Astrocyte of the cerebellum (primary cell): ENCODE measurements at places on chromosomes 5 and 9.

DNA sequence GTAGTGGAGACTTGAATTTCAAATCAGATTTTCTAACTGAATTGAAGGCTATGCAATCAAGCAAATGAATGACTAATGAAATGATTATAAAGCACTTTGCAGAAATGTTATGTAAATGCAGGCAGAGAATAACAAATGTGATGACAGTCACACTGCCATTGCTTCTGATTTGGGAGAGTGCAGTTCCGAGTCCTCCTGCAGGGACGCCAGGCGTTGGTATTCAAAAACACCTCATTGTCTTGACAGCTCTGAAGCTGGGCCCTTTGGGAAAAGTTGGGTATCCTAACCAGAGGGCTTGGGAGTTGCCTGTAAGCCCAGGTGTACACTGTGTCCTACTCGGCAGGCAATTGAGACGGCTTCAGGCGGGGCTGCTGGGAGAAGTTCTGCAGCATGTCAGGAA, 57.9 kb downstream of the C5orf15 start:
- DNase-seq: no peak

GRCh38 chr5:126998201-126998631, 32.1 kb downstream of the MARCHF3 start:
- DNase-seq: peak; percentile 52

- no peak for DNase-seq
Observed at GRCh38 chr9:73219985-73220626, 68.4 kb downstream of the ANXA1 start.

DNA sequence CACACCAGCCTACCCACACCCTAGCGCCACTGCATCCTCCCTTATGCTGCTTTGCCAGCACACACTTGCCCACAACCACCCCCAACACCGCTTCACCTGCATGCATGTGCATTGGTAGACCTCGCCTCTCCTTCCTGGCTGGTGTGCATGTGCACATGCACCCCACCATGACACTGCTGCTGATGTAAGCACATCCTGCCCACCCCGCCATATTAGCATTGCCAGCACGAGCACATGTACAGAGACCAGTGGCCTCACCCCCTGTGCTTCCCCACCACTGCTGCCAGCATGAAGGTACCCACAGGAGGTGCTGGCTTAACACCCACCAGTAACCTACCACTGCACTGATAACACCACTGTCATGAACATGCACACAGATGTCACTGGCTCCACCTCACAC, 218.2 kb downstream of the SLCO4C1 start:
- DNase-seq: no peak

DNA sequence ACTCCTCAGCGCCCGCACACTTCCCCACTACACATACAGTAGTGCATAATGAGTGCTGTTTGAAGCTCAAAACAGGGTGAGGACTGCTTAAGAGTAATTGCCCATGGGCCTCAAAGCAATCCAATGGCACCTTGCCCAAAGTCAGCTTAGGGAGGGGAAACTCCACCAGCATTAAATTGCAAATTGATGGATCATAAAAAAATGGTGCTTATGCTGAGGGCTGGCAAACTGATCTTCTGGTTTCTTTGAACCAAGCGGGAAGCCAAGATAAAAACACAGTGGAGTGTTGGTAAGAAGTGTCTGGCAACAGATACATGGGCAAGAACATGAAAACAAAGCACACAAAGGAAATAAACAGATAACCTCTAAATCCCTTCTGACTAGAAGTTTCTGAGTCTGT, 28.0 kb downstream of the TLE1 start:
- peak; percentile 23 for DNase-seq

DNA sequence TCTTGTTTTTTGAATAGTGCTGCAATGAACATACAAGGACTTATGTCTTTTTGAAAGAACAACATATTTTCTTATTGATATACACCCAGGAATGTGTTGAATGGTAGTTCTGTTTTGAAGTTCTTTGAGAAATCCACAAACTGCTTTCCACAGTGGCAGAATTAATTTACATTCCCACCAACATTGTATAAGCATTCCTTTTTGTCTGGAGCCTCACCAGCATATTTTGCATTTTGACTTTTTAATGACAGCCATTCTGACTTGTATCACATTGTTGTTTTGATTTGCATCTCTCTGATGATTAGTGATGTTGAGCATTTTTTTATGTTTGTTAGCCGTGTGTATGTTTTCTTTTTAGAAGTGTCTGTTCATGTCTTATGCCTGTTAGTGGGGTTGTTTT, 524.9 kb downstream of the SEMA5A start:
- no peak for DNase-seq

DNA sequence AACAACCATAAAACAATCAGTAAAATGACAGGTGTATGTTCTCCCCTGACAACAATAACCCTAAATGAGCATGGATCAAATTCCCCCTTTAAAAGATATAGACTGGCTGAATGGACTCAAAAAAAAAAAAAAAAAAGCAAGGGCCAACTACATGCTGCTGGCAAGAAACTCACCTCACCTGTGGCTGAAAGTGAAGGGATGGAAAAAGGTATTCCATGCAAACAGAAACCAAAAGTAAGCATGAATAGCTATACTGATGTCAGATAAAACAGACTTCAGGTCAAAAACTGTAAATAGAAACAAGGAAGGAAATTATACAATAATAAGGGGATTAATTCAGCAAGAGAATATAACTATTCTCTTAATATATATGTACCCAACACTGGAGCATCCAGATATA, 54.2 kb upstream of the SSBP2 start:
- DNase-seq: no peak

GRCh38 chr5:17796757-17797396, 162.6 kb downstream of the TAF11L14 start:
- DNase-seq: peak; percentile 23

DNA sequence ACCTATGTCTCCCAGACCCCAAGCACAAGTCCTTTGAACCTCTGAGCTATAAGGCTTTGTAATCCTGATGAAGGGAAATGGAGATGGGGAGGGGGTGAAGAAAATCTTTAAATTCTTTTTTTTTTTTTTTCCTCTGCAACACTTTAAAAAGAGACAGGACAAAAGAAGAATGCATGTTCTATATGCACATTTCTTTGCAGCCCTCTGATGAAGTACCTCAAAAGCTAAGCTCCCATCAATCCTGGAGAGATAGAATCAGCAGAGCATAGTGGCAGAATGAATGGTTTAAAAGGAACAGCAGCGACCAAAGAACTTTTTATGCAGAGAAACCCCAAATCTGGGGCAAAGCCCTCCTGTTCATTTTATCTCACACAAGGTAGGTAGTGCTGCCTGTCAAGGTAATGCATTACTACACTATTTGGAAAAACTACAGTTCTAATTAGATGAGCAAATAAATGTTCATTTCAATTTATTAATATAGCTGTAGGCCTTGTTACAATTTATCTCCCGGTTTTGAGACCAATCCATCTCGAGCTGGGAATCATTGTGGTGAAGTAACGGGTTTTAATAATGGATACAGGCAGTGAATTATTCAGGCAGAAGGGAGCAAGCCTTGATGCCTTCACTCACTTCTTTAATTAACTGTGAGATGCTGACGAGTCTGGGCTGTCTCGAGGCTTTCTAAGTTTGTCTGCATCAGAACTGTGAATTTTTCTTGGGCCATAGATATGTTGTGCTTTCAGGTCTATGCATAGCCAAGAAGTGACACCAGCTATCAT, 173.5 kb upstream of the ZNF608 start:
- no peak for DNase-seq

- DNase-seq: no peak
Observed at GRCh38 chr5:181001947-181002346, 13.3 kb downstream of the BTNL3 start.

DNA sequence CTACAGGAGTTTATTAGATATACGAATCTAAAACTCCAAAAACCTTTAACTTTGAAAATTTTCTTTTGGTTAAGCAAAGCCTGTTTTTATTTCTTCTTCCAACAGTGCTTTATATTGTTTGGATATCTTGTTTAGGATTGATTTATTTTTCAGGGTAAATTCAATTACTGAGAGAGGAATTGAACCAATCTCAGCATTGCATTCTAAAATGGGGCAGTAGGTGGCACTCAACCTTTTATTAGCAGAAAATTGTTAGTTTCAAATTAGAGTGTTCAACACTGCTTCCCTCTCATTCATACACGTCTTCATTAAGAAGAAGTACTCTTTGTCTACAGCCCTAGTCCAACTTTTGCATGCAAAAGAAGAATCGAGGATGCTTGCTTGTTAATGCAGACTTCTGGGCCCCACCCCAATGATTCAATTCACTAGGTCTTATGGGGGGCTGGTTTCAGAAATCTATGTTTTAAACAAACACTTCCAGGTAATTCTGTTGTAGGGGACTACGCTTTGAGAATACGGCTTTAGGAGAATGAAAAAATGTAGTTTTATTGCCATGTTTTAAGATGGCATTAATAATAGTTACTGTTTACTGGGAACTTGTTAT, 26.6 kb downstream of the MRPL22 start:
- no peak for DNase-seq

DNA sequence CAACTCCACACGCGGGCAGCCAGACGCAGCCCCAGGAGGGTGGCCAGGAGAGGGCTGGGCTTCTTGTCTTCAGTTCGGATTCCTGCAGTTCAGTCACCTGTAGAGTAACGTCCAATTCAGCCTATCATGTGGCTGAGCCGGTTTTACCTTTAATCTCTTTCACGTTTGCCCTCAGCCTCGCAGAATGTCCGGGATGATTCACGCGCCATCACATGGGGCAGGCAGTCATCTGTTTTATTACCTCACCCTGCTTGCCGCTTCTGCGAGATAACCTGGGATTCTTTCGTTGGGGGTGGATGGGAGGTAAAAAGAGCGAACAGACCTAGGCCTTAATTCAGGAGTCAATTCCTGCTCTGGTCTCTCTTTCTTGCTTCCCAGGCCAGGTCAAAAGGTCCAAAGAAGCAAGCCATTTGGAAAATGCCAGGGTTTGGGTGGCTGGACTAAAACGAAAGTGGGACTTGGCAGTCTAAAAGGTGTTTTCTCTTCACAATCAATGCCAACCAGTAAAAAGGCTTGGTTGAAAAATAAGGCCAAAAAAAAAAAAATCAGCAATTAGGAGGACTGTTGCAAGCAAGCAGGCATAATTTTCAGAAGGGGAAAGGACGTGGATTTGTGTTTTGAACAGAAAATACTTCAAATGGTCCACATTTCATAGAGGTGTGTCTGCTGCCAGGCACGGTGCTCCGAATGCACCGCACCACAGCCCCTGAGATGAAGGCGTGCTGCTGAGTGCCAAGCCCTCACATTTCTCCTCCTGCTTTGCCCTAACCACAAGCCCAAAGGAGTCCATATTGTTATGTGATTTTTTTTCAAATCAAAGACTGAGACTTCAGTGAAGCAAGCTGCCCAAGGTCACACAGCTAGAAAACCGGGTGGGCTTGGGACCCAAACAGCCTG, 2.8 kb upstream of the WWC1 start:
- no peak for DNase-seq

- DNase-seq: no peak
Observed at GRCh38 chr9:22383718-22384117, 62.9 kb upstream of the DMRTA1 start.

DNA sequence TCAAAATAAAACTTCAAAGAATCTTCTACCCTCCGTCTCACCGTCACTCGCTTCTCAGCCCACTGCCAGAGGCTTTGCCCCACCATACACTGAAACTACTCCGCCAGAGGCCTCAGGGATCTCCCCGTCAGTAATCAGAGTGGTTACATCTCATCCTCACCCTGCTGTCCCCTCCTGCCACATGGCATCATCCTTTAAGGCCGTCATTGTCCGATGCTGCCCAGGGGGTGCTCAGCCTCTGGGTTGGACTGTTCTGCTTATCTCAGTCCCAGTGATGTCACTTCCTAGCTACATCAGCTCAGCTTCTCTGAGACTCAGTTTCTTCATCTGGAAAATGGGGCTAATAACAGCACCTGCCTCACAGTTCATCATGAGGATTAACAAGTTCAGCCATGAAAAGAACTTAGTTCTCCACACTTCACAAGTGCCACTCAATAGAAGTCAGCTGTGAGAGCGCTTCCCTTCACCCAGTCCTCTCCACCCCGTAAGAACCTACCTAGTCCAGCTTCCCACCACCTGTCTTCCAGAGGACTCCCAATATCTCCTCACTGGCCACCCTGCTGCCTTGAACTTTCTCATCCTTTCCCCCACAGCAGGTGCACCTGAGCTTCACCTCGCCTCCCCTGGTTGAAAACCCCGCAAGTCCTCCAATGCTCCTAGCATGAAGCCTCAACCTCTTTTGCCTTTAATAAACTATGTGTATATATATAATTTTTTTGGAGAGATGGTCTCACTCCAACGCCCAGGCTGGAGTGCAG, 2.8 kb upstream of the IL3 start:
- no peak for DNase-seq

DNA sequence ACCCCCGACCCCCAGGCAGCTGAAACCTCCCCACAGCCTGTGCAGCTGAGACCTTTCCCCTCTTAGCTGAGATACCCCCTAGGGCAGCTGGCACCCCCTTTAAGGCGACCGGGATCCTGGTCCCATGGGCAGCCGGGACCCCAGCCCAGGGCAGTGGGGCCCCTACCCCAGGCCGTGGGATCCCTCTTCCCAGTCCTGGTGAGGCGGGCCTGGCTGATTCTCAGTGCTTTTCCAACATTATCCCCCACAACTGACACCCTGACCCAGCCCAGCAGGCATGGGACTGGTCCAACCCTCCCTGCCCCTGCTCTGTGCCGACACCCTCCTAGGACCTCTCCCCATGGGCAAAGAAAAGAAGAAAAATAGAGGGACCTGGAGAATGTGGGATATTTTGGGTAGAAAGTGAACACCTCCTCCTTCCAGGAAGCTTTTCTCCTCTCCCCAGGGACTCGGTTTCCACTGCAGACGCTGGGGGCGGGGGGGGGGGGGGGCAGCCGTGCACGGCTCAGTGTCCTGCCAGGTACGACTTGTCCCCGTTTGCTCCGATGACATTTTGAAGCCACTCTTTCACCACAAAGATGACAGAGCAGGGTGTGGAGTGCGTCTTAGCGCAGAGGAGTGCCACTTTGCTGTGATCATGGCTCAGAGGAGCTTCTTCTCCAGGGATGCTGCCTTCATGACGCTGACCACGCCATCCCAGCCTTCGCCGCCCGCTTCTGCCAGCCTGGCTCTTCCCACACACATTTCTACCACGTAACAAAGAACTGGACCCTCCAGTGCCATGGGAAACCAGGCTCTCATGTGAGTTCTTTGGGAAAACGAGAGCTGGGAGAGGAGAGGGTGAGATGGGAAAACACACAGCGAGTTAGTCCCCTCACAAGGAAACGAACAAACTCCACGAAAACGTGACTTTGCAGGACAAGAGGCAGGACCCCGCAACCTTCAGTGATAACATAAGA, 47.5 kb downstream of the MRPL36 start:
- DNase-seq: no peak

DNA sequence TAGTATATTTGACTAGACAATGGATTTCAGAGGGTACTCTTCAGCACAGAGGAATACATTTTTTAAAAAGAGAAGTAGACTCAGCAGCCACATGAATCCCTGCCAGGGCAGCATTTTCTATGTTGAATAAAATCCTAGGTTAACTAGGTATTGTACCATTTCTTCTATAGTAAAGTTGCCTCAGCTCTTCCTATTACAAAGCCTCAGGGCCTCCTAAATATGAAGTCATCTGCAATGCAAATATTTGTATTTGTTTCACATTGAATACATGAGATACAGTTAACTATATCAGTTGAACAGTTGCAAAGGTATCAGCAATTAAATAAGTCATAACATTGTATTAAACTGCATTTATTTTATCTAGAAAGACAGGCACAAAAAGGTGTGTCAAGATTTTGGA, 59.5 kb downstream of the NUDT12 start:
- no peak for DNase-seq
